ENCODE measurements at places on chromosomes 2 and 18.

DNA sequence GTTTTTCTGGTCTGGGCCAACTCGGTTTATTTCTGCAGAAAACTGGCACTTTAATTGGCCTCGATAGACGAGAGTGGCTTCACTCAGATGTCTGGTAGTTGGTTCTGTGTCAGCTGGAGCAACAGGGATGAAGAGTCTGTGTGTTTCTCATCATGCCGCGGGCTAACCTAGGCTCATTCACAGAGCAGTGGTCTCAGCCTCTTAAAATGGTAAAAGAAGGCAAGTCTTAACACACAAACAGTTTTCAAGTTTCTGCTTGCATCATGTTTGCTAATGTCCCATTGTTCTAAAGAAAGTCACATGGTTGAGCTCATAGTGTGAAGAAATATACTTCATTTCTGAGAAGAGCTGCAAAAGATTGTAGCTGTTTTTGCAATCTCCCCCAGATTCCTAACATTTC lies 37.5 kb upstream of the ANXA4 start:
- no peak for DNase-seq

DNA sequence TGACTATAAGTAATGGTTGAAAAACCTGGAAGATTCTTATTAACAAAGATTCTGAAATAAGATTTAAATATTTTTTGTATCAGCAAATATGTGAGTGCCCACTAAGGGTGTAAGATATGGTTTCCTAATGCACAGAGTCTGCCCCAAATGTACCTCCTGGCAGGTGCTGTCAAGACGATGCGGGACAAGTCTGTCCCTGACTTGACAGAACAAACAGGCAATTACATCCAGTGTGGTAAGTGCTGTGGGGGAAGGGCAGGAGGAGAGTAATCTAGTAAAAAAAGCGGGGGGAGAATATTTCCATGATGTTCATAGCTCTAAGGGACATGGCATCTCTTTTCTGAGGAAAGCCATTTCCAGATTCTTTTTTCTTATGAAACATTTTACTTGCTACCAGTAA lies 127.5 kb downstream of the COL4A4 start:
- DNase-seq, result no peak

- DNase-seq, result no peak
Measured at GRCh38 chr2:144198116-144198515, 321.8 kb downstream of the ZEB2 start.

GRCh38 chr2:29317077-29317517 lies 201.9 kb downstream of the CLIP4 start:
- peak; percentile 10 for DNase-seq

DNA sequence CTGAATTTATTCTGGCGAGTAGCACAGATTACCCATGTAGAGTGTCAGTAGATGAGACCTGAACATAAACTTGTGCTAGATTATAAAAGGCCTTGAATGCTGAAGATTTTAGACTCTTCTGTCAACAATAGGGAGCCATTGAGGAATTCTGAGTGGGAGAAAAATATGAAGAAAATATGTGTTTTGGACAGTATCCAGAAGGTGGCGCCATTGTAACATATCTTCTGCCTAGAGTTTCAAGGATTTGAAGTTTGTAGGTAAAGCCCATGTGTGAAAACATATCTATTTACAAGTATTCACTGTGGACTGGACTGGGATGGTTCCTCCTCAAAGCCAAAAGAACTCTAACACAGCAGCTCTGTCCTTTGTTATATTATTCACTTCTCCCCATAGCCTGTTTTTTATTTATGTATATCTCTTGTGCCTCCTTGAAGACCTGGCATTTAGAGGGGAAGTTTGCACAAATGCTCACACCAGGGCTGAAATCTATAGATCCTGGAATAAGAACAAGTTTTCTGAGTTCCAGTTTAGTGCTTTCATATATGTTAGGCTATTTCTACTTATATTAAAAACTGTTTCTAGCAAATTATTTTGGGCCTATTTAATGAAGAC lies 124.9 kb downstream of the RDH14 start:
- DNase-seq, result no peak

- DNase-seq, result no peak
Measured at GRCh38 chr18:7541835-7542234, 25.3 kb upstream of the PTPRM start.

- peak; percentile 46 for DNase-seq
Measured at GRCh38 chr2:43637030-43637803, at the start of gene PLEKHH2. Gene PLEKHH2 (plus strand): TSS chr2:43637260. CDS start chr2:43644674, 7,414 bp downstream.

- peak; percentile 44 for DNase-seq
Measured at GRCh38 chr2:212392043-212392442, 146.6 kb downstream of the ERBB4 start.

- peak; percentile 89 for DNase-seq
Measured at GRCh38 chr2:173048897-173049661, 26.6 kb upstream of the MAP3K20 start.

DNA sequence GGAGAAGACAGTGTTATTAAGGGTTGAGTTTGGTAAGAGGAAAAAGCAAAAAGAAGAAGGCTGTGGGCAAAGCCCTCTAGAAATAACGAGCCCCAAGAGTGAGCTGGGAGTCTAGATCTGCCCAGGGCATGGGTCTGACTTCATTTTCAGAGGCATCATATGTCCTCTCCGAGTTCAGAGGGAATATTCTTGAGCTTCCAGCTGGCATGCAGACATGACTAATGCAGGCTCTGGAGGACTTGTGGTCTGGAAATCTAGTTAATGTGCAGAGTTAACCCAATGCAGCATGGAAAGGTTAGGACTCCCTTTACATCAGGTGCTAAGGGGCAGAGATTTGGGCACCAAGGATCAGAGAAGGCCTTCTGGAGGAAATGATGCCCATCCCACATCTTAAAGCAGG lies 7.3 kb downstream of the ACMSD start:
- DNase-seq, result peak; percentile 20

DNA sequence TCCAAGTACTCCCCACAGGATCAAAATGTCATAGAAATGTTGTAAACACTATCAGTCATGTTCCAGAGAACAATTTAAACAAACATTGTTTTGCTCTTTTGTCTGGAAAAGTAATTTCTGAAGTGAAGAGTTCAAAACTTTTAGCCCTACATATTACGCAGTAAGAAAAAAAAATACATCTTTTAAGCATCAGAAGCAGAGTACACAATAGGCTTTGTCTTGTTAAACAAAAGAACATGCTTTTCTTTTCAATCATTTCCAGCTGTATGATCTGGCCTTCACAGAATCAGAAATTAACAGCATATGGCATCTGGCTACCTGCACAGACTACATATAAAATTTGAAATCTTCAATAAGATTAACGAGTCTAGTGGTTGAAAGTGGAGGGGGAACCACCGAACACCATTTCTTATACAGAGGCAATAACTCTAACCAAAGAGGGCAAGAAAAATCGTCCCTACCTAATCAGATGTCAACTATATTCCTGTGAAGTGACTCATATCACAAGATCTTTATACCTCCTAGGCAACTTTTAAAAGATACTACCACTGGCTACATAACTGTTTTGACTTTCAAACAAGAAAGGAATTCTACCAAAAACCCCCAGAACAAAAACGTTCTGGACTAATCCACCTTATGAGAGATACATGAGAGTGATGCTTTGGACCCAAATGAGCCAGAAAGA lies 149.3 kb downstream of the EXOC6B start:
- DNase-seq, result no peak

DNA sequence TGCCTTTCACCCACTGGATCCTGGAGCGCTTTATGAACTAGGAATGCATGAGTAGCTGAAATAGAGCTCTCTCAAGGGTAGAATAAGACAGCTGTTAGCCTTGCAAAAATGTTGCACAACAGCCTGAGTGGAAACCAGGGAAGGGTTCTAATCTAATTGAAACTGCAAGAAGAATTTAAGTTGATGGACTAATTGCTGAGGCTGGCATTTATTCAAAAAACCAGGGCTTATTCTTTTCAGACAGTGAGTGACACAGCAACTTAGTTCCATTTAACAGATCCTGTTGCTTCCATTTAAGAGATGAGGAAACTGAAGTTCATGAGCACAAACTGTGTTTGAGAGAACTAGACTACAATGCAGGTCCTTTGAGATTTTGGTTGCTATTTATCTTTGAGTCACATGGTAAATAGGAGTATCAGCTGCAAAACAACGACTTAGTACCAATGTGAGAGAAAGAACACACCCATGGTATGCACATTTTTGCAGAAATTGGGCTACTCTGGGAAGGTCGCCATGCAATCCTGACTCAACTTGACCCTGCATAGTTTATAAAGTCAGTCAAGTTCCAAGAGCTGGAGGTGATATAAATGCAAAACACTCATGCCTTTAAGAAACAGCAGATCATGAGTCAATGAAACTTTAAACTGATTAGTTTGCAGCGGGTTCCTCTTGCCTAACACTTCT lies 76.4 kb upstream of the PARD3B start:
- peak; percentile 46 for DNase-seq

DNA sequence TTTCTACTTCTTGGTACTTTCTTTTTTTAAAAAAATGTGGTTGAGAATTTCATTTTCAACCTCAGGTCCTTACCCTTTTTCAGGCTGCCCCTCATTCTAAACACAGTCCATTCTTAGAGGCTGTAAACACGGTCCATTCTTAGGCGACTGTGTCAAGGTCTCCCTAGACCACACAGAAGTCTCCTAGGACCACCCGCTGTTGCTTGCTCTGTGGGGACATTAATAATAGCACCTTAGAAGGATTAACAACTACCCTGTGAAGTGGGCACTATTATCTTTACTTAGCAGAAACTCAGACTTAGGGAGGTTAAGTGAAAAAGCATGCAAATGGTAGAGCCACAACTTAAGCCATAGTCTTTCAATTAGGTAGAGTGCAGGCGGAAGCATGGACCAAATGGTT lies 91.7 kb downstream of the RBMS1 start:
- no peak for DNase-seq

DNA sequence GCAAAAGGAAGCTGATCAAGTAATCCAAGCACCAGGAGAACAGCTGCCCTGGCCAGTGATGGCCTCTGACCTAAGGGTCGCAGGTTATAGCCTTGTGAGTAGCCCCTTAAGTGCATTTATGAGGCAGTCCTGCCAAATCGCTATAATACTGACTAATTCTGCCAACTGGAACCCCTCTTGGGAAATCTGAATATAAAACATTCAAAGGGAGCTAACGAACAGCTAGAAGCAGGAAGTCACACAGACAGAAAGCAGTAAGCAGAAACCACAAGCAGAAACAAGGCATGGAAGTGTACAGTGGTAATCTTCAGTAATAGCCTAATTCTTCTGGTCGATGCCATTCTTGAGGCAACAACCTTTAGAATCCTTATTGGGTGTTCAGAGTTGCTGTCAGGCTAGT lies 521.3 kb downstream of the METTL4 start:
- DNase-seq, result no peak

All from amniotic stem cell (primary cell).